Pancreas (tissue), 10 donors: ENCODE measurements at places on chromosomes 16 and 17. TPM values are rescaled to one million over a fixed set of nuclear protein-coding genes. Genes with fewer than 3 reads are reported as not detected.

- peak overlapping the region; percentile 58 for H3K27ac ChIP-seq
- H3K4me1 ChIP-seq, result peaks cover 18% of the 10 kb centered on the region
- no peak for DNase-seq
- H3K27me3 ChIP-seq, result no peaks in the 10 kb centered on the region
- no peak overlapping the region for H3K4me3 ChIP-seq
These were observed 36.3 kb downstream of the DHRS7B start for GRCh38 chr17:21163101-21163500.

DNA sequence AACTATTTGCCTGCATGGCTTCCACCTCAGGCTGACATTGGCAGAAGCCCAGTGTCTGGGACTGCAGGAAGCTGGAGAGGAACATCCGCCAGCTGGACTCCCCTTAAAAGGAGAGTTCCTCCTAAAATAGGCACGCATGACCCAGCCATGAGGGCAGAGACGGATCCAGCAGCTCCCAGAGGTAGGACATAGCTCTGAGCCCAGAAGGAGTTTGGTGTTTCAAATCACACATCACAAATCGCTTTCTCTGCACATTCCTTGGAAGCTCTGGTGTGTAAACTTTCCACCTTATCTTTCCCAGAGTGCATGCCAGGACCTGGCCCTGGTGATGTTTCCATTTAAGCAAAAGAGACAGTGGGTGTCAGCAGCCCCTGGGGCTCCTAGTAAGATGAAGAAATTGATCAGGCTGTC lies 231.1 kb upstream of the CDH5 start:
- H3K27me3 ChIP-seq, result no peaks in the 10 kb centered on the region
- no peak overlapping the region for H3K4me3 ChIP-seq
- no peaks in the 10 kb centered on the region for H3K4me1 ChIP-seq
- H3K36me3 ChIP-seq, result no peaks in the 10 kb centered on the region

DNA sequence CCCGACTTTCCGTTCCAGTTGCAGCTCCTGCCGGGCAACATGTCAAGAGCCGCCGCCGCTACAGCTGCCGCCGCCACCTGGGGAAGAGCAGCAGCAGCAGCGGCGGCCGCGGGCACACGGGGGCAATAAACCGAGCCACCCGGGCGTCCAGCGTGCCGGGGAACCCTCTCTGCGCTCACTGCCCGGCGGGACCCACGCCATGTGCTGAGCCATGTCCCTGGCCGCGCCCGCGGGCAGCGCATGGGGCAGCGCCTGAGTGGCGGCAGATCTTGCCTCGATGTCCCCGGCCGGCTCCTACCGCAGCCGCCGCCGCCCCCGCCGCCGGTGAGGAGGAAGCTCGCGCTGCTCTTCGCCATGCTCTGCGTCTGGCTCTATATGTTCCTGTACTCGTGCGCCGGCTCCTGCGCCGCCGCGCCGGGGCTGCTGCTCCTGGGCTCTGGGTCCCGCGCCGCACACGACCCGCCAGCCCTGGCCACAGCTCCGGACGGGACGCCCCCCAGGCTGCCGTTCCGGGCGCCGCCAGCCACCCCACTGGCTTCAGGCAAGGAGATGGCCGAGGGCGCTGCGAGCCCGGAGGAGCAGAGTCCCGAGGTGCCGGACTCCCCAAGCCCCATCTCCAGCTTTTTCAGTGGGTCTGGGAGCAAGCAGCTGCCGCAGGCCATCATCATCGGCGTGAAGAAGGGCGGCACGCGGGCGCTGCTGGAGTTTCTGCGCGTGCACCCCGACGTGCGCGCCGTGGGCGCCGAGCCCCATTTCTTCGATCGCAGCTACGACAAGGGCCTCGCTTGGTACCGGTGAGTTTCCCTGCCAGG lies 604 bp downstream of the HS3ST3B1 start:
- no peaks in the 10 kb centered on the region for H3K36me3 ChIP-seq
- peak overlapping the region; percentile 38 for H3K4me3 ChIP-seq
- H3K27ac ChIP-seq, result no peak overlapping the region
- DNase-seq, result no peak

DNA sequence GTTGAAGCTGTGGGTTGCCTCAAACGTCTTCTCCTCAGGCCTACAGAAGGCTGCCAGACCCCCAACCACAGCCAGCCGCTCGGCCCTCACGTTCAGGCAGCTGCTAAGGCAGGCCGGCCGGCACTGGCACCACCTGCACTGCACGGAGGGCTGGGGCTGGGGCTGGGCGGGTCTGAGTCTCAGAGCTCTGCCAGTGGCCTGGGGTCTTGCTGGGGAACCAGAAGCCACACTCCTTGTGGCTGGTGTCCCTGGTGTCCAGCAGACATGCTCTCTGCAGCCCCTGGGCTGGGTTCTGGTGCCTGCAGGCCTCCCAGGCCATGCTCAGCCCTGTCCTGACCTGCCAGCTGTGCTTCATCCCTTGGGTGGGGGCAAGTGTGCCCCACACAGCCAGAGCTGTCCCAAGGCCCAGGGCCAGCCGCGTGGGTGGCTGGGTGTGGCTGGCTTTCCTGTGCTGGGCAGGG lies 42.0 kb downstream of the BAHCC1 start:
- no peak overlapping the region for H3K27ac ChIP-seq
- H3K27me3 ChIP-seq, result no peaks in the 10 kb centered on the region
- peaks cover 14% of the 10 kb centered on the region for H3K4me1 ChIP-seq
- no peaks in the 10 kb centered on the region for H3K36me3 ChIP-seq
- DNase-seq, result no peak

The RNF135 gene
- 8.9 TPM for total RNA-seq

The CASKIN1 gene
- 0.78 TPM for total RNA-seq

The SOX8 gene
- 0.79 TPM for total RNA-seq
